Posterior cingulate gyrus (tissue), 11 donors: ENCODE measurements at places on chromosomes 7 and 10.

DNA sequence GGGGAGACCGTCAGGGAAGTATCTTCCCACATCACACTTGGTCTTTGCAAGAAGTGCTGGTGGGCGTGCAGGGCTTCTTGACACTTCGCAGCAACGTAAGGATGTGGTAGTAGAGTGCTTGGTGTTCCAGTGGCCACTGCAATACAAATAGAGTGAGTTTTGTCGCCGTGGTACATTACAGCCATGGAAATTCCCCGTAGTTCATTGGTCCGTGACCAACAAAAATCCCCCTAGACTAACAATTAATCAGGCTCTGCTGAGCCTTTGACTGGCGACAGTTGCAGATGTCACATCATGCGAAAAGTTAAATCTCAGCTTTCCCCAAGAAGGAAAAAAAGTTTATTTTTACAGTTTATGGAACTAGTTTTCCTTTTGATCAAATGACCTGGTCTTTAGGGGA, 134.7 kb downstream of the MGMT start:
- no peak for DNase-seq

DNA sequence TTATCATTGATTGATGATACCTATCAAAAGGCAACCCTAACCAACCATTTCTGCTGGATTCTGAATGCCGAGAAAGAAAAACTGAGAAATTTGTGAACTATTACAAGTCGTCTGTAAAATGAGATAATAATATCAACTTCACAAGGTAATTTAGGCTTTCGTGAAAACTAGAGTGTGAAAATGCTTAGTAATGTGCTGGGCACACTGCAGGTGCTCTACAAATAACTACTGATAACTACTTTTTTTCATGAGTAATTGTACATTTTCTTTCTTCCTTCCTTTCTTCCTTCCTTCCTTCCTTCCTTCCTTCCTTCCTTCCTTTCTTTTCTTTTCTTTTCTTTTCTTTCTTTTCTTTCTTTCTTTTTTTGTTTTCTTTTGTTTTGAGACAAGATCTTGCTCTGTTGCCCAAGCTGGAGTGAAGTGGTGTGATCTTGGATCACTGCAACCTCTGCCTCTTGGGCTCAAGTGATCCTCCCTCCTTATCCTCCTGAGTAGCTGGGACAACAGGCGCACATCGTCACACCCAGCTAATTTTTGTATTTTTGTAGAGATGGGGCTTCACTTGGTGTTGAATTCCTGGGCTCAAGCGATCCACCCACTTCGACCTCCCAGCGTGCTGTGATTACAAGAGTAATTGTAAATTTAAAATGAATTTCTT, 42.9 kb downstream of the BMPR1A start:
- DNase-seq = no peak

GRCh38 chr10:114917927-114918672, 19.9 kb upstream of the TRUB1 start:
- no peak for DNase-seq

DNA sequence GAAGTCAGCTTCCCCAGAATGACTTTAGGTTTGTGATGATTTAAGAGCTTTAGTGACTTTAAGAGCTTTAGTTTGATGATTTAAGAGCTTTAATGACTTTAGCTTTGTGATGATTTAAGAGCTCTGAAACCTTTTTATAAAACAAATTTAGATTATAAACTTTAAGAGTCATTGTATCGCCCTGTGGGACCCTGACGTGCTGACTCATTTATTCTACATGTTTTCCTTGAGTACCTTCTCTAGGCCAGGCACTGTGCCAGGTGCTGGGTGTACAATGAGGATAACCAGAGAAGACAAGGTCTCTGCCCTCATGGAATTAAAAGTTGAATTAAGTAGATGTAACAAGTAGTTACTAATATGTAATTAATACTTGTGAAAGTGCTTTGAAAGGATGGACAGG, 45.4 kb downstream of the CNNM1 start:
- no peak for DNase-seq
